ENCODE measurements at places on chromosomes 1 and 21.

- DNase-seq, result no peak
These were observed 223.8 kb upstream of the TMEM51 start for GRCh38 chr1:14929547-14930246.

DNA sequence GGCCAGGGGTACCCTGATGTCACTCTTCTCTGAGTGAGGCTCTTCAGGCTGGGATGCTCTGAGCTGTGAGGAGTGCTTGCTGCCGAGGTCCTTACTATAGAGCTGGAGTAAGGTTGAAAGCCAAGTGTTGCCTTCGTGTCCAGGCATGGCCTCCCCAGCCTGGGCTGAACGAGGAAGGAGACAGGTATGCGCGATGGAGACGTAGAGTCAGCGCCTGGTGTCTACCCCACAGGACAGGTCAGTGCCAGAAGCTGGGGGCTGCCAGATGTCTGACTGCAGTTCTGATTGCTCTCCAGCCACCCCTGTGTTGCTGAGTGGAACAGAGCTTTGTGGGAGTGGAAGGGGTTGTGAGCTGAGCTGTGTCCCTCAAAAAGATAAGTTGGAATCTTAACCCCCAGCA lies 135.8 kb upstream of the AJAP1 start:
- no peak for DNase-seq

- no peak for DNase-seq
These were observed 167.9 kb downstream of the VPS13D start for GRCh38 chr1:12397462-12398450.

GRCh38 chr21:38354746-38355145 lies 98.0 kb downstream of the KCNJ15 start:
- no peak for DNase-seq

GRCh38 chr1:209647156-209647555 lies 5.1 kb downstream of the LAMB3 start:
- no peak for DNase-seq

GRCh38 chr1:7187112-7187493 lies 401.8 kb downstream of the CAMTA1 start:
- DNase-seq, result no peak

DNA sequence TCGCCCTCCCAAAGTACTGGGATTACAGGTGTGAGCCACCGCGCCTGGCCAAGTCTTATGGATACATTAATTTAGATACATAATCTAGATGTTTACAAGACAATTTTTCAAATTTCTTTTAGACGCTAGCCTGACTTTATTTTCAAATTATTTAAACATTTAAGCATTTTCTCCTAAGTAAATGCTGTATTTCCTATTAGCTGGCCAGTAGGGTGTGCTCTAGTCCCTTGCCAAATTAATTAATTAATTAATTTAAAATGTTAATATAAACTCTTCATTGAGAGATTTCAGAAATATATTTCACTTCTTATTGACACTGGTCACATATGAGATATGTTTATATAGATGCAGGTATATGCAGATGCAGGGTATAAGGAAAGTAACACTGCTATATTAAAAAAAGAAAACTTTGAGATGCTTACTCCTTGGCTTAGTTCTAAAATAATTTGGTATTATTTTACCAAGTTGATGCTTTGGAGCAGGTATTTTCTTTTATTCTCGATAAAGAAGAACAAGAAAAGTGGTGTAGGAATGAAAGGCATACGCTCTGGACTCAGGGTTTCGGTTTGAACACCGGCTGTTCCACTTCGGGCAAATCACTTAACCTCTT lies 5.2 kb upstream of the ERRFI1 start:
- no peak for DNase-seq

DNA sequence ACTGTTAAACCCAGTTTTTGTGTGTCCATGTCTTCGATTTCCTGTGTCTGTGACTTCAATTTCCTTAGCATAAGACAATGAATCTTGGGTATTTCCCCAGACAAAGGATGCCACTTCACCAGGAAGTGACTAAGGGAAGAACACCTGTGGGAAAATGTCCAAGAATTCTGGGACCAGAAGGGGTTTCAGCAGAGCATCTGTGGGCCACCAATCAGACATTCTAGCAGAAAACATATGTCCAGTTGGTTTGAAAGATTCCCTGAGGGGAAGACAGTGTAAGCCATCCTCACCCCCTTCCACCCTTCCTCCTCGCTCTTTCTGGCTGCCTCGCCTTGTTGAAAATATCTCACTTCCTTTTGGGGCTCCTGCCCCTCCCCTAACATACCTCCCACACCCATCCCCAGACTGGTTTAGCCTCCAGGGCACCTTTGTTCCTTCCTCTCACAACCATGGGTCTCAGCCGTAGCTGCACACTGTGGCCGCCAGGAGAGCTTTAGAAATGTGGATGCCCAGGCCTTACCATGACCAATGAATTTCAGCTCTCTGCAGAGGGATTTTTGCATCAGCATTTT lies 25.5 kb upstream of the IFNAR1 start:
- DNase-seq, result no peak

DNA sequence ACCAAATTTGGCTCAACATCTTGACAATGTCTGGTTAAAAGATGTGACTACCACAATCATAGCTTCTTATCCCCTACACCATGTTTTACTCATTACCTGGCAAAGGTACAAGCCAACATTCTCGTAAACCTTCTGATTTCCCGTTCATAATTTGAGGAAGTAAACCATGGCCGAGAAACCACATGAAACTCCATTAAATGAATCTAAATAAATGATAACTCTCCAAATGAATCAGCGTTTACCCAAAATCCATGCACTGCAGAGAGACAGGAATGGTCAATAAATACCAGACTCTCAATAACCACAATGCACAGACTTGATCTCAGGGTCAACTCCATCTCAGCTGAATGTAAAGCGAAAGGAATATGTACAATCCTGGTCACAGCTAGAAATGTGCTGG lies 125.2 kb downstream of the TYW3 start:
- no peak for DNase-seq

GRCh38 chr1:209652873-209653401 lies 712 bp upstream of the LAMB3 start:
- peak; percentile 98 for DNase-seq

DNA sequence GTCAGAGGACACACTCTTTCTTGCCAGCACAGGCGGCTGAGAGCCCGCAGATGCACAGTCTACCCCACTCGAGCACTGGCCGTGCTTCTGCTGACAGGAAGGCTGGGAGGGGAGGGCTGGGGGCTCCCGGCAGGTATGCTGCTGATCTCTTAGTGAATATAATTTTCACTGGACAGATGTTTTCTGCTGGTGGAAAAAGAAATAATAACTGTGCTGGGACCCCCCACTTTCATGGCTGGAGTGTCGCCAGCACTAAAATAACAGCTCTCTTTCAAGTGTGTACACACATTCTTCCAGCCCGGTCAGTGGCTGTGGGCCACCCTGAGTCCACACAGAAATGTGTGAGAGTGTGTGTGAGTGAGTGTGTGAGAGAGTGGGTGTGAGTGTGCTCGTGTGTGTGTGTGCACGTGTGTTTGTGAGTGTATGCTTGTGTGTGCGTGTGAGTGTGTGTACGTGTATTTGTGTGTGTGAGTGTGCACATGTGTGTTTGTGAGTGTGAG lies 167.7 kb upstream of the USP24 start:
- DNase-seq, result no peak

DNA sequence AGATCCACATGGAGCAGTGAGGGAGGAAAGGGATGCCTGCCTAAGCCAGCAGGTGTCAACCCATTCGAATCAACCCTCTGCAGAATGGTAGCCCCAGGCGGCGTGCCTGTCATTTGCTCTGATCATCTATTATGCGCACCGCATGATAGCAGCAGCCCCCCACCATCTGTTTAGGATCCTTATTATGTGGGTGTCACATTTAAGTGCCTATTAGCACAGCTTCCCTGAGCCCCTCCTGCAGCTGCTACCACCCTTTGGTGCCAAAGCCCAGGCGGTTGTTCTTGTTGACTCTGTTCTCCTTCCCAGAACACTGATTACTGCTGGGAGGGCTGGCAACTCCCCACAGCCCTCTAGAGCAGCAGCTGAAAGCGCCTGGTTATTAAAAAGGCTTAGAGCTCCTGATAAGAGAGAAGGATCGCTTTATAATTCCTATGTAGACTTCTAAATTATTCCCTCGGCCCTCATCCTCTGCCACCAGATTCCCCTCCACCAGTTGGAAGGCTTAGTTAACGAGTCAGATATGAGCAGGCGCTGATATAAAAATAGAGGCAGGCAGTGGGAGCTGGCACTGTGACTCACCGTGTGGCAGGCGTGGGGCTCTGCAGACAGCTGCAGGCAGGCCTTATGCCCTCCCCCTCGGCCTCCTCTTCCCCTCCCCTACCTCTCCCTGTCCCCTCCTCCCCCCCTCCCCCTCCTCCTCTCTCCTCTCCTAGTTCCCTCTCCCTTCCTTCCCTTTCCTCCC lies 23.0 kb downstream of the ACTA1 start:
- DNase-seq, result peak; percentile 77

All from pancreas (tissue), 10 donors.